Natural killer cell treated with Interleukin-12 subunit alpha and Interleukin-12 subunit beta and Interleukin-15 and Interleukin-18, amount 100 ng/mL, for 72 hours (primary cell): ENCODE measurements at places on chromosomes 2 and 18. TPM values are rescaled to one million over a fixed set of nuclear protein-coding genes. Genes with fewer than 3 reads are reported as not detected.

DNA sequence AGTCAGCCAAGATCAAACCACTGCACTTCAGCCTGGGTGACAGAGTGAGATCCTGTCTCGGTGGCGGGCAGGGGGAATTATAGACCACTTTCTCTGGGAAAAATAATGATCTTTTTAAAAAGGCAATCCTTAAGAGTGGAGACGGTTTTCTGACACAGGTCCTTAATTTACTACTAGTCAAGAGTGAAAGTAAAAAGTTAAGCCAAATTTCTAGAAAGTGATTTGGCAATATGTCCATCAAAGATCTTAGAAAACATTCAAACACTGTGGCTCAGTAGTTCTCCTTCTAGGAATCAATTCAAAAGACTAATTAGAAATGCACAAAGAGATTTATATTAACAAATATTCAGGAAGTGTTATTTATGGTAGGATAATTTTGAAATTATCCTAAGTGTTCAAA lies 148.5 kb upstream of the DNMT3A start:
- no peaks in the 10 kb centered on the region for H3K36me3 ChIP-seq
- H3K4me1 ChIP-seq, result no peaks in the 10 kb centered on the region
- no peak overlapping the region for H3K4me3 ChIP-seq
- no peaks in the 10 kb centered on the region for H3K27me3 ChIP-seq
- no peak for DNase-seq

NEB gene
- 2.3 TPM for total RNA-seq

DNA sequence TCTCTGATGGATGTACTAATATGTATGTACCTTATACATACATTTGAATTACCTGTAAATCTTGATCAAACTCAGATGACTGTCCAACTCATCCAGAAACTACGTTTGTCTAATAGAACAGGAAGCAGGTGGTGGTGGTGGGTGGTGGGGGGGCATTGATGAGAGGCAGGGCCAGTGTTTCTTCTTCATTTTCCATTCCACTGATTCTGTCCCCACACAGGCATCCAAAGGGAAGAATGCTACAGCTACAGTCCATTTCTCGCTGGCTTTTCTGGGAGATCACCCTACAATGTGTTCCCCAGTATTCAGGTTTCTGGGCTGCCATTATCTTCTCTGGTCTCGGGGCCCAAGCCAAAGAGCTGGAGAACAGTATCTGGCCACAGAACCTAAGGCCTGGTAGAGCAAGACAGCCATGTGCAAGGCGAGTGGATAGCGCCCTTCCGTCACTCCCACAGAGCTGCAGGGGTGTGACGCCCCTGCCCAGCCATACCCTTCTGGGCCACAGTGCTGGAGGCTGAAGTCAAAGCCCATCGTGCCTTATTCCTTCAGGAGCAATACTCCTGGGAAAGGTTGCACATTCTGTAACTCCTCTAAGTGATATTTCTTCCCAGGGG lies 54.5 kb downstream of the BCL11A start:
- peaks cover 2% of the 10 kb centered on the region for H3K27me3 ChIP-seq
- H3K27ac ChIP-seq, result no peak overlapping the region
- no peak for DNase-seq
- no peak overlapping the region for H3K4me3 ChIP-seq
- H3K36me3 ChIP-seq, result no peaks in the 10 kb centered on the region

GRCh38 chr18:55323051-55323994 lies 264.7 kb downstream of the TCF4 start:
- no peak for DNase-seq
- H3K27me3 ChIP-seq, result peaks cover 14% of the 10 kb centered on the region
- no peak overlapping the region for H3K27ac ChIP-seq
- H3K4me3 ChIP-seq, result peak overlapping the region; percentile 17

LMAN1 gene
- 124 TPM for total RNA-seq

GRCh38 chr2:144052083-144052482 lies 467.8 kb downstream of the ZEB2 start:
- peaks cover under 1% of the 10 kb centered on the region for H3K36me3 ChIP-seq
- no peaks in the 10 kb centered on the region for H3K27me3 ChIP-seq
- no peak overlapping the region for H3K4me3 ChIP-seq
- DNase-seq, result no peak

GRCh38 chr2:157172866-157173578 lies 84.5 kb upstream of the GALNT5 start:
- H3K36me3 ChIP-seq, result no peaks in the 10 kb centered on the region
- H3K4me1 ChIP-seq, result no peaks in the 10 kb centered on the region
- no peak for DNase-seq
- H3K27me3 ChIP-seq, result peaks cover 4% of the 10 kb centered on the region

GRCh38 chr18:11276678-11277077 lies 127.3 kb upstream of the PIEZO2 start:
- DNase-seq, result no peak
- no peak overlapping the region for H3K27ac ChIP-seq
- no peaks in the 10 kb centered on the region for H3K4me1 ChIP-seq

DNA sequence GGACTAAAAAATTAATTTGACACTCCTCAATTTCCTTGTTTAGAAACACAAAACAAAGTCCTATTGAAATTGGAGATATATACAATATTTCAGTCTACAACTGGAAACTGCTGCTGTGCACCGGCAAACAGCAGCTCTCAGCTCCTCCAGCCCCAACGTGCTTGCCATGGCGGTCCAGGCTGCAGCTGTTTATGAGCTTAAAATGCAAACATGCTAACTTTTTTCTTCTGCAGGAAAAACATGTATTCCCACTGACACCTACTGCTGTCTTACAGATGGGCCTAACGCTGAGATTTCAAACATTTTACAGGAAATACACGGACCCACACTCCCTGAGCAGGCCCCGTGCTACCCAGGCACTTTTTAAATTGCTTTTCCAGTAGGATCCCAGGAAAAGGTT lies 195.5 kb downstream of the BCL11A start:
- no peak for DNase-seq
- H3K4me3 ChIP-seq, result no peak overlapping the region
- H3K27ac ChIP-seq, result no peak overlapping the region
- peaks cover 2% of the 10 kb centered on the region for H3K27me3 ChIP-seq
- H3K36me3 ChIP-seq, result no peaks in the 10 kb centered on the region

GALNT3 gene
- total RNA-seq, result 21.0 TPM

GRCh38 chr2:9758741-9759140 lies 84.5 kb upstream of the TAF1B start:
- H3K4me1 ChIP-seq, result peaks cover 29% of the 10 kb centered on the region
- no peak for DNase-seq
- H3K27me3 ChIP-seq, result peaks cover 14% of the 10 kb centered on the region
- H3K4me3 ChIP-seq, result no peak overlapping the region
- peak overlapping the region; percentile 22 for H3K27ac ChIP-seq
- H3K36me3 ChIP-seq, result no peaks in the 10 kb centered on the region

DNA sequence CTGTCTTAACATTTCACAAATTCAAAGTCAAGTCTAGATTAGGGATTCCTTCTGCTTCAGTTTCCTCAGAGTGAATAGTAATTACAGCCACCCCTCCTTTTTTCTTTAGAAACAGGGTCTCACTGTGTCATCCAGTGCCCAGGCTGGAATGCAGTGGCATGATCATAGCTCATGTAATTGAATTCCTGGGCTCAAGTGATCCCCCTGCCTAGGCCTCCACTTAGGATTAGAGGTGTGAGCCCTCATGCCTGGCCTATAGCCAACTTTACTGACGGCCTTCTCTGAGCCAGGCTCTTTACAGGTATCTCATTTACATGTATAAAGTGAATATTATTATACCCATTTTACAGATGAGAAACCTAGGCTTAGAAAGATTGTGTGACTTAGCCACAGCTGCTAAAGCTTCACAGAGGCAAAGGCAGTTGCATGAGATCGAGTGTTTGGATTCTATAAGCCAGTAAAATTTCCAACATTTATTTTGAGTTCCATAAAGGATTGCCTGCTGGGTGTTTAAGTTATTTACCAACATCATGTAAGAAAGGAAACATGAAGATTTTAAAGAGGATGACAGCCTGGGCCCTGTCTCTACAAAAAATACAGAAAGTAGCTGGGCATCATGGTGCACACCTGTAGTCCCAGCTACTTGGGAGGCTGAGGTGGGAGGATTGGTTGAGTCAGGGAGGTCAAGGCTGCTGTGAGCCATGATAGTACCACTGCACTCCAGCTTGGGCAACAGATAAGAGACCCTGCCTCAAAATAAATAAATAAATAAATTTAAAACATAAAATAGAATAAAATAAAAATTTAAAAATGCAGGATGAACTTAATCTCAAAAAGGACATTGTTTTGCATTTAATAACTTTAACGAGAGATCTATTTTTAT lies 1.8 kb downstream of the ENOSF1 start:
- H3K36me3 ChIP-seq, result peaks cover 11% of the 10 kb centered on the region
- H3K27ac ChIP-seq, result peak overlapping the region; percentile 97
- peaks cover 25% of the 10 kb centered on the region for H3K4me1 ChIP-seq
- no peak for DNase-seq
- no peaks in the 10 kb centered on the region for H3K27me3 ChIP-seq

DNA sequence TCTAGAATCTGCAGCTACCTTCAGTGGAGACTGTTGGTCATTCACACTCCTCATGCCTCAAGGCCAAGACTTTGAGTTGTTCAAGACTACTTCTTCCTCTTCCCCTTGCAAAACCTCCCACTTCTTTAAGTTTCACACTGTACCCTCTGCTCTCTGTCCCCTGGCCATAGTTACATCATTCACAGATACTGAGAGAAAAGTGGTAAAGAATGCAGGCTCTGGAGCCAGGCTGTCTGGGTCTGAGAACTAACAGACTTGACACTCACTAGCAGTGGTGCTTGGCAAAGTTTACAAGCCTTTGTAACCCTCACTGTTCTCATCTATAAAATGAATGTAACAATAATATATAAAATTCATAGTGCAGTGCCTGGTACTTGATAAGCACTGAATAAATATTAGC lies 61.8 kb downstream of the CDH20 start:
- no peaks in the 10 kb centered on the region for H3K27me3 ChIP-seq
- DNase-seq, result no peak
- H3K36me3 ChIP-seq, result no peaks in the 10 kb centered on the region
- H3K27ac ChIP-seq, result no peak overlapping the region
- H3K4me3 ChIP-seq, result no peak overlapping the region
- no peaks in the 10 kb centered on the region for H3K4me1 ChIP-seq

GRCh38 chr2:62538756-62539155 lies 32.8 kb upstream of the TMEM17 start:
- peaks cover 15% of the 10 kb centered on the region for H3K27me3 ChIP-seq
- no peaks in the 10 kb centered on the region for H3K4me1 ChIP-seq
- peaks cover 12% of the 10 kb centered on the region for H3K36me3 ChIP-seq
- DNase-seq, result no peak
- no peak overlapping the region for H3K4me3 ChIP-seq

DNA sequence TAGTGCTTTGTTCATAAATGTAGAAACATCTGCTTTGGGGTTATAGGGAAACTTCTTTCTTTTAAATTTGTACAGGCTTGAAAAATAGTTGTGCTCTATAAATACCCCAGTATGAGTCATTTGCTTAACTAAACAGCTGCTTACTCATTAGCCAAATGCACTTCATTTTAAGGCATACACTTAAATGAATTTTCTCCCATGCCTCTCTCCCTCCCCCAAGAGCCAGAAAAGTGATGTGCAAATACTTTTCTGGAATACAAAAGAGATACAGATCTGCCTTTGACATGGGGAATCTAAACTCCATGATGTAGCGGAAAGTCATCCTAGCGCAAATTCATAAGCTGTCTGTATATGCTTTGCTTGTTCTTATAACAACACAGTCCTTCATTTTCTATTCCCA lies 469.4 kb downstream of the DLGAP1 start:
- H3K27ac ChIP-seq, result no peak overlapping the region
- peaks cover 5% of the 10 kb centered on the region for H3K27me3 ChIP-seq
- no peak overlapping the region for H3K4me3 ChIP-seq
- H3K36me3 ChIP-seq, result no peaks in the 10 kb centered on the region
- DNase-seq, result no peak

DNA sequence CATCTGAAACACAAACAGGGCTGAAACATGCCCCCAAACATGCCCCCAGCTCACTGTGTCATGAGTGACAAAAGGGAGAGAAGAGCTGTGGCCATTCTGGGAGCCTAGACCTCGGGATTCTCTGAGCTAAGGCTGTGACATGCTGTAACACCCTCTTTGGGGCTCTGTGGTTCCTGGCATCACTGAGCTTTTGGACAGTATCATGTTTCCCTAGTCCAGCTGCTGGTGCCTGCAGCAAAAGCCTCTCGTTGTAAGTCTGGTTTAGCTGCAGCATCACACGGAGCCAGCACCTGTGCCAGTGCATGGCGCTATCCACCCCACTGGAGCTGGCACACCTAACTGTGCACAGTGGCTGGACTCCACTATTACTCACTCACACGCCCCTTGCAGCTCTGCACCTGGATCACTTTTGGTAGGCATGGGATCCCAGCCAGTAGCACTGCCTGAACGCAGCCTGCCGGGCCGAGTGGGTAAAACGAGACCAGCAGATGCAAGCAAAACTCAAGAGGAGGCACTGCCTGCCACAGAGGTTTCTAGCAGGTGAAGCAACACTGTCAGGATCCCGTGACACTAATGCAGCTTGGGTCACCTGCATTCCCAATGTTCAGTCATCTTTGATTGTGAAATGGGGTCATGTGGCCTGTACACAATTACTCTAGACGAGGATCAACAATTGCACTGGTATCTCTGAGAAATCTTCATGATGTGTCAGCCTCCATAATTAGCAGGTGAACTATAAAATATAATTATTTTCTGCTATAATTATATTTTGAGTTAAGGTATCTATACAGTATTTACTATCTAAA lies 547.2 kb downstream of the ZNF804A start:
- H3K36me3 ChIP-seq, result peaks cover 2% of the 10 kb centered on the region
- no peaks in the 10 kb centered on the region for H3K4me1 ChIP-seq
- H3K4me3 ChIP-seq, result no peak overlapping the region
- H3K27ac ChIP-seq, result no peak overlapping the region
- H3K27me3 ChIP-seq, result no peaks in the 10 kb centered on the region

SLC14A1 gene
- 1.6 TPM for total RNA-seq

DNA sequence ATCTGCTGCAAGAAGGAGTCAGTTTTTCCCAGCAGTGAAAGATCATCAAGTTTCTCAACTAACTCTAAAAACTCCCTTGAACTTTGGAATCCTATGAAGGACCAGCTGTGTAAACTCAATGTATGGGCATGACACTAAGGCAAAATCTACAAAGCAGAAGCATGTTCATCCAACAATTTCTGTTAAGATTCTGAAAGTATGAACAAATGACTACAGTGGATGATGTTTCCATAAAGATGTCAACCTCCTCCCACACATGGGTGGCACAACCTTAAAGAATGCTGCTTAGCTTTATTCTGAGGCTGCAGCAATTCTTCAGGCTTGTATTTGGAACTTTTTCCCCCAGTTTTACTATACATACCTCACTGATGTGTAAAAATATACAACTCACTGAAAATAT lies 47.2 kb downstream of the WDR33 start:
- H3K27me3 ChIP-seq, result no peaks in the 10 kb centered on the region
- H3K36me3 ChIP-seq, result peaks cover 36% of the 10 kb centered on the region
- no peak for DNase-seq
